ENCODE measurements at places on chromosomes 2 and 18.

DNA sequence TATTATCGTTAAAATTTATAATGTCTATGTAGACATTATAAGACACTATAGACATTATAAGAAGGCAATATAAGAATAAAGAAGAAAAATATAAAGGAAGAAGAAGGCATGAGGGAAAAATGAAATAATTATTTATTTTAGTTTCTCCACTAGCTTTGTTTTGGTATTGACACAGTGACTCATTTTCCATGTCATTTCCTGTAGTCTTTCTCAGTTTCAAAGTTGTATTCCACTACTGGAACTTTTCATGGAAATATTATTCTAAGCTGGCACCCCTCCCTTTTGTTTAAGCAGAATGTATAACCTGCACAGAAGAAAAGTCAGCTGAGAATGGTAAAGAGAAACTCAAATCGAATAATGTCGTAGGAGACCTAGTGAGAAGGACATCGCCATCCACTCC is 234.2 kb upstream of the NETO1 start:
- no peak for DNase-seq

- no peak for DNase-seq
These were observed 341.7 kb downstream of the PTPRM start for GRCh38 chr18:7908681-7909299.

GRCh38 chr18:77057006-77057395 is 75.6 kb downstream of the MBP start:
- no peak for DNase-seq

DNA sequence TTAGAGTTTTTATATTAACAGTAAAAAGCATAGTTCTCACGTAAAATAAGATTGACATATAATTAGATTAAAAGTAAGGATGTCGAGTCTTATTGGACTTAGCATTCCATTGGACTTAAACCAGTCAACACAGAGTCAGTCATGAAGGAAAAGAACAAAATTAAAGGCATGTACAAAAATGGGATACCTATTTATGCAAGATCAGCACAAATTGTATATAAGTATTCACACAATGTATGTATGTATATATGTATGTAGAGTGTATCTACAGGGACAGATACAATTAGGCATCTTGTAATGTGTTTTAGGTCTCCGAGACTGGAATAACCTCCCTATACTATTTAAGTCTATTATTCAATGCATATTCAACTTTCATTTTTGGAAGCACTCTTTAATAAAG is 419.1 kb downstream of the PARD3B start:
- DNase-seq: no peak

DNA sequence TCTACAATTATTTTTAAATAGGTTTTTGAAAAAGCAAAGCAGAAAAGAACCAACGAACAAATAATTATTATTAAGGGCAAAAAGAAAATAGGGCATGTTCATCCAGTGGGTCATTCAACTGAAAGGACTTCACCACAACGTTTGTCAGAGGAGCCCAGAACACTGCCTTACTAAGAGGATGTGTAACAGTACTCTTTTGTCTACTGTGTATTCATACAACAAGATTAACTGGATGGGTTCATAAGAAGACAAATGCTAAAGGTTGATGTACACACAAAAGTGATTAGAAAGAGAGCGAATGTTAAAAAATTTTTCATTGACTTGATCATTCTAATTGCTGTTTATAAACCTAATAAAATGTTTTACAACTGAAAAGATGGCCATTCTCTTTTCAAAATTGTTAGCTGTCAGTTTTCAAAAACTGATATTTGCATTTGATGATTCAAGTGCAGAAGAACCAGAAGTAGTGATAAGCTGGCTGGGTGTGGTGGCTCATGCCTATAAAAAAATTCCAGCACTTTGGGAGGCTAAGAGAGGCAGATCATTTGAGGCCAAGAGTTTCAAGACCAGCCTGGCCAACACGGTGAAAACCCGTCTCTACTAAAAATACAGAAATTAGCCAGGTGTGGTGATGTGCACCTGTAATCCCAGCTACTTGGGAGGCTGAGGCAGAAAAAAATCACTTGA is 33.1 kb downstream of the MGAT4A start:
- DNase-seq: no peak

DNA sequence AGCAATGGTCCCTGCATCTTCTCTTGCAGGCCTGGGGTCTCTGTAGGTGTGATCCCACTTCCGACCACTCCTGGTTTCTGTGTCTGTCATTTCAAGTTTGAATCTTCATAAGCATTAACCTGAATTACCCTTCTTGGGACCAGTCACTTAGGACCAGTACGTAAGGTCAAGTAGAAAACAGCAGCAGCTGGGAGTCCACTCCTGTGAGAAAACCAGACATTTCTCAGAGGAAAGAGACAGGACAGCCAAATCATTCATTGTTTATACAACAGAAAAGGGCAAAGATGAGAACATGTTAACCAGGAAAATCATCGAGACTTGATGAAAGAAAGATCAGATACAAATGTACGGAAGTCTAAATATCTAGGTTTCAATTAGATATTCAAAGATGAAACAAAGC is 163.0 kb downstream of the MREG start:
- DNase-seq: no peak

DNA sequence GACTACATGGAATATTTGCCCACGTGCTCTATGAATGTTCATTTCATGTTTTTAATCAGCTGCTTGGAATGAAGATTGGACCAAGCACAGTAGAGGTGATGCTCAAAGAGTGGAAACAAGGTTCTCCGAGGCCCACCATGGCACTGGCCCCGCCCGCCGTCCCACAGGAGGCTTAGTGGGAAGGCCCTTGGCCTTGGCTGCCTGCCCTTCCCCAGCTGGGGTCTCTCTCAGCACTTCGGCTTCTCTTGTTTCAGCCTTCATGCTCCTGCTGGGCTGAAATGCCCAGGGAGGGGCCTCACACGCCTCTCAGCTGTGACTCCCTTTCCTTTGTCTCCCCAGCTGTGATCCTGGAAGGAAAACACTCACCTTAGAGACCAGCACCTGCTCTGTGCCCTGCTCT is 833.2 kb downstream of the GALR1 start:
- DNase-seq: no peak

DNA sequence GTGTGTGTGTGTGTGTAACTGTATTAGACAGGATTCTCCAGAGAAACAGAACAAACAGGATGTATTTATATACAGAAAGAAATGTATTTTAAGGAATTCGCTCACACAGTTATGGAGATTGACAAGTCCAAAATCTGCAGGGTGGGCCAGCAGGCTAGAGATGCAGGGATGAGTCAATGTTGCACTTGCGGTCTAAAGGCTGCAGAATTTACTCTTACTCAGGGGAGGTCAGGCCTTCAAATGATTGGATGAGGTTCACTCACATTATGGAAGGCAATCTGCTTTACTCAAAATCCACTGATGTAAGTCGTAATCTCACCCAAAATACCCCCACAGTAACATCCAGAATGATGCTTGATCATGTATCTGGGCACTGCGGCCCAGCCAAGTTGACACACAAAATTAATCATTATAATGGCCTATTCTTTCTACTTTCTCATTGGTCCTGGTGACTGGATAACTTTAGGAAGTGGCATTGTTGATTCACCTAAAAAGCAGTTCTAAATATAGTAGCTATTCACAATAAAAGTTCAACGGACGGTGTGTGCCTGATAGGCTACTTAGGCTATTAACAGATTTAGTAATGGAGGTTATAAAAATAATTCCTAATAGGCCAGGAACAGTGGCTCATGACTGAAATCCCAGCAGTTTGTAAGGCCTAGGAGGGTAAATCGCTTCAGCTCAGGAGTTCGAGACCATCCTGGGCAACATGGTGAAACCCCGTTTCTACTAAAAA is 40.6 kb upstream of the ACYP2 start:
- no peak for DNase-seq

DNA sequence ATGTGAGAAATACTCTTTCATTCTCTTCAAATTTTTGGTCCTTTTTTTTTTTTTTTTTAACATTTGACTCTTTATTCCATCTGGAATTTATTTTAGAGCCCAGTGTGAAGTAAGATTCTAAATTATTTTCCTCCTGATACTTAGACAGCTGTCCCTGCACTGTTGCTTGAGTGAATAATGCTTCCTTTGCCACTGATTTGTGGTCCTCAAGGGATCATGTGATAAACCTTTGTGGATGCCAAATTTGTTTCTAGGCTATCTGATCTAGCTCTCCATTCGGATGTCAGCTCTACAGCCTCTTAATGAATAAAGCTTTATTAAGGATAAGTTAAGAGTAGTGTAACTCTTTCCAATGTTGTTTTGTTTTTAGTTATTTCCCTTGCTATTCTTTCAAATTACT is 142.3 kb downstream of the SMAD7 start:
- DNase-seq: no peak

DNA sequence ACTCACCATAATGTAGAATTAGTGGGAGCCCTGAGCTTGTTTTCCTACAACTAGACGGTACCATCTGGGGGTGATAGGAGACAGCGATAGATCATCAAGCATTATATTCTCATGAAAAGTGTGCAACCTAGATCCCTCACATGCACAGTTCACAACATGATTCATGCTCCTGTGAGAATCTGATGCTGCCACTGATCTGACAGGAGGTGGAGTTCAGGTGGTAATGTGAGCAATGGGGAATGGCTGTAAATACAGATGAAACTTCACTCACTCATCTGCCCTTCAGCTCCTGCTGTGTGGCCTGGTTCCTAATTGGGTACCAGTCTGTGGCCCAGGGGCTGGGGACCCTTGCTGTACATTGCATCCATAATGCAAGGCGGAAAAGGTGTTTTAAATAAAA is 60.7 kb downstream of the USP34 start:
- no peak for DNase-seq

DNA sequence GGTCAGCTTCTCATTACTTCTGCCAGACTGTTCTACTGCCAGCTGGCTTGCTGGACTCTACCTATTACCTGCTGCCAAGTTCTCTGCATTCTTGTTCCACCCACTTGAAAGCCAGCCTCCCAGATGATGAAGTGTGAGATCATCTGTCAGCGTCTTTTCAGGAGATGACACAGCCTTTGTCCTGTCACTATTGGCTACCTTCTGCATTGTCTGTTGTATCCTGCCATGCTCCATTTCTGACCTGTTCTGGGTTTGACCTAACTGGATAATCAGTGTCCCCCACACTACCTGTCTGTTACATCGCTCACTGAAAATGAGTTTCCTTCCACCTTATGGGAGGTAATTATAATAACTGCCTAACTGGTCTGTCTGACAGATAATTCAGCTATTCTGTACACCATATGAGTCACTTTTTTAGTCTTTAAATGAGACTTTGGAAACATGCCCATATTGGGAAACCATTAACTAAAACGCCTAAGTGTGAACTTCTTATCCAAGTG is 520.6 kb downstream of the METTL4 start:
- no peak for DNase-seq

- DNase-seq: no peak
These were observed 96.8 kb downstream of the TAF4B start for GRCh38 chr18:26322890-26323653.

DNA sequence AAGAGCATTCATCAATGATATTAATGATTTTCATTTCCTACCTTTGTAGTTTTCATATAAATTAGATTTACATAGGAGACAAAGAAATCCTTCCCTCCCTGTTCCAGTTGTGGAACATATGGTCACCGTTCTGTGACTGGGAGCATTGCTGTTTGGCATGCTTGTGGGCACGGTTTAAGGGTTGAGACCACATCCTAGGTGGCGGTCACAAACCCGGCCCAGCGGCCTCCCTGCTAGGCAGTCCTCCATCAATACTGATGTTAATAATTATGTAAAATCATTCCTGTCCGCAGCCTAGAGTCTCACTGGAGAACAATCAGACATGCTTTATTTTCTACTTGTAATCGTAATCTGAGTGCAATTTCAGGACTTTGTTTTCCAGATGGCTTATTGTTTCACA is 117.9 kb downstream of the AGAP1 start:
- no peak for DNase-seq

DNA sequence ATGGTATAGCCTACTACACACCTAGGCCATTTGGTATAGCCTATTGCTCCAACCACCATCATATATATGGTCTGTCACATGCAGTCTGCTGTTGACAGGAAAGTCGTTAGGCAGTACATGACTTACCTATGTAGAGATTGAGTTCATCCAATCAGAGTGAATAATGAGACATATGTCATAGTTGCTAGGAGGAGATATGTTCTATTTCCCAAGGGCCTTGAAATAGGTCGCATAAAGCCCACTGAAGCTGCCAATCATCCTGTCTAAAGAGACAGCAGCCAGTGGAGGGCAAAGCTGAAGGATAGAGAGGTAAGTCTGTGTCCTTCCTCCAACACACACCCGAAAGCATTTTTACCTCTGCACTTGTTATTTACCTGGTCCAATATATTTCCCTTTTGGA is 263.4 kb downstream of the PTPRM start:
- DNase-seq: no peak

DNA sequence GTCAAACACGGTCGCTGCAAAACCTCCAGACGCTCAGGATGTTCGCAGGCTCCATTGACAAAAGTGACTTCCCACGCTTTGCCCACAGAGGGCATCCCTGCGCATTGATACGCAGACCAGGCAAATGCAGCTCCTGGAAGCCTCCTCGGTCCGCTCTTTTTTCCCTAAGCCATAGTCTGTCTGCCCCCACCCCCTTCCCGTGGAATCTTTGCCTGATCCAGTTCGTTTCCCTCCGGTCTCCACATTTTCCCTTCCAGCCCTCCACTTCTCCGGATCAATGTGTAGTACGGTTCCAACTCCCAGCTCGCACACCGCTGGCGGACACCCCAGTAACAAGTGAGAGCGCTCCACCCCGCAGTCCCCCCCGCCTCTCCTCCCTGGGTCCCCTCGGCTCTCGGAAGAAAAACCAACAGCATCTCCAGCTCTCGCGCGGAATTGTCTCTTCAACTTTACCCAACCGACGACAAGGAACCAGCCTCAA is at the start of gene DCC:
DCC (plus strand) TSS at position 307 of the 481 bp plus-strand sequence. CDS start 591 bp downstream, outside the sequence.
- DNase-seq: peak; percentile 4

GRCh38 chr2:21042958-21043743 is 722 bp downstream of the APOB start:
- DNase-seq: peak; percentile 68

- no peak for DNase-seq
These were observed 204.6 kb downstream of the CTNNA2 start for GRCh38 chr2:79717364-79718007.

GRCh38 chr2:72300147-72300684 is 152.6 kb upstream of the CYP26B1 start:
- no peak for DNase-seq

GRCh38 chr18:73895701-73896100 is 251.9 kb downstream of the FBXO15 start:
- DNase-seq: no peak

- DNase-seq: no peak
These were observed 163.1 kb upstream of the WDSUB1 start for GRCh38 chr2:159449504-159450124.

GRCh38 chr18:53629337-53629736 is 595.1 kb downstream of the MBD2 start:
- no peak for DNase-seq
